ENCODE measurements at places on chromosomes 2 and 18.

- no peak for DNase-seq
These were observed 8.3 kb downstream of the GYPC start for GRCh38 chr2:126664234-126664633.

DNA sequence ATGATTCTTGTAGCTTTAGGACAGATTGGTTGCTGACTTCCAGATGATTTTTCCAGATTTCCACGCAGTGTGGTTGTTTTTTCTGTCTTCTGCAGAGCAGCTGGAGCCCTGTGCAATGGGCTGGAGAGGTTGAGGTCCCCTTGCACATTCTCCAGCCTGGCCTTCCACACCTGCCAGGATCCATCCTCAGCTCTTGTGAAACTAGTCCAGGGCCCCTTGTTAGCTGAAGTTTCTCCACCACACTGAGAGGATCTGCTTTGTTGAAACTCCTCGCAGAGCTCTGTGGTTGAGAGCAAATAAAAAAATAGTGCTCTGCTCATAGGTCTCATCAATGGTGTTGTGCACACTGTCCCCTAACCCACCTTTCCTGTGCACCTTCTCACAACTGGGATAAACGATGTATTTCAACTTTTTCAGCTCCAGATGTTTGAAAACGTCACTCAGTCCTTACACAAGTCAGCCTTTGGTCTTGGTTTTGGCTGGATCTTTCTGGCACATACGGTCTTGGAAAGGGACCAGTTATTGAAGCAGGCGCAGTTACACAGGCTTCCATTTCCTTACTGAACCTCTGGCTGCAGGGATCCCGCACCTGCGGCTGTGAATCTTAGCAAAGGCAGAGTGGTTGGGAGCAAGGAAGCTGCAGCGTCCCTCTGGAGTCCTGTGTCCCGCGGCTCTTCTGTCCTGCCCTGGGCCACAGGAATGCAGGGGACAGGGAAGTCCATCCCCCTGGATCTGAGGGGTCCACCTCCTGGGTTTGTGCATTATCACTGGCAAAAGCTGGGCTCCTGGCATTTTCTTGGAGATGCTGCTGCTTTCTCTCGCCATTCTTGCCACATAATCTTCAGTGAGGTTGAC, 272.0 kb upstream of the DSEL start:
- DNase-seq: no peak

- DNase-seq: no peak
These were observed 17.7 kb downstream of the MRO start for GRCh38 chr18:50802141-50802540.

DNA sequence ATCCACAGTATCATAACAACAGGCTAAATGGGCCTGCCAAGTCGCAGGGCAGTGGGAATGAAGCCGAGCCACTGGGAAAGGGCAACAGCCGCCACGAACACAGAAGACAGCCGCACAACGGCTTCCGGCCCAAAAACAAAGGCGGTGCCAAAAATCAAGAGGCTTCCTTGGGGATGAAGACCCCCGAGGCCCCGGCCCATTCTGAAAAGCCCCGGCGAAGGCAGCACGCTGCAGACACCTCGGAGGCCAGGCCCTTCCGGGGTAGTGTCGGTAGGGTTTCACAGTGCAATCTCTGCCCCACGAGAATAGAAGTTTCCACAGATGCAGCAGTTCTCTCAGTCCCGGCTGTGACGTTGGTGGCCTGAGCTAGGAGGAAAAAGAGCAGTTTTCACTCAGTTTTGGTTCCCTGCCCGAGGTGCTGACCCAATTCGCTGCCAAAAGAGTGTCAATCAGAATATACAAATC, 32.2 kb downstream of the KCTD18 start:
- DNase-seq: no peak

- peak; percentile 26 for DNase-seq
These were observed 73.7 kb upstream of the TGFA start for GRCh38 chr2:70627211-70627898.

GRCh38 chr2:241084856-241085444, 17.1 kb downstream of the MTERF4 start:
- no peak for DNase-seq

GRCh38 chr2:212975333-212975732, 176.1 kb downstream of the IKZF2 start:
- no peak for DNase-seq

- DNase-seq: no peak
These were observed 225.3 kb downstream of the SLC8A1 start for GRCh38 chr2:40226637-40227036.

- peak; percentile 36 for DNase-seq
These were observed 502.7 kb downstream of the CBLN2 start for GRCh38 chr18:72041313-72042032.

GRCh38 chr2:40106061-40106460, 327.0 kb upstream of the THUMPD2 start:
- no peak for DNase-seq

GRCh38 chr2:221895366-221896121, 323.4 kb upstream of the EPHA4 start:
- DNase-seq: no peak

DNA sequence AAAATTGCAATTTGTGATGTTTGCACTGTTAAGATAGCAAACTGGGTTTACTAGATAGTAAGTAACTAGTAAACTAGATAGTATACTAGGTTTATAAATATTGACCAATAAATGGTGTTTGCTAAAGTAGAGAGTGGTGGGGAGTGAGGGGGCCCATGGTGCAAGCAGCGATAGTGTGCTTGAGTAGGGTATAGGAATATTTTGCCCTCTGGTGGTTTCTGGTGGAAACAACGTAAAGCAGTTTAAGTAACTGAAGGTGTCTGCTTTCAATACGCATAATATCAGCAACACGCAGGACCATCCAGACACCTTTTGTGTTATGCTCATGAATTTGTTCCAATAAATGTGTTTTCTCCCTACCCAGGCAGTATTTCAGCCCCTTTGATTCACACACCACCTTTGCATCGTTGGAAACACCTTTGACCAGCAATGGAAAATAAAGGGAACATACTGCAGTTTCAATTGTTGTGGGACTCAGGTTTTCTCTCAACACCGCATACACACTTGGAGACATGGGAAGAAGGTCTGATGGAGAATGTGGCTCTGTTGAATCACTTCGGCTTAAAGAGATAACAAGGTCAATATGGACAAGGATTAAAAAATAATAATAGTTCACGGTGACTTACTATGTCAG, 16.7 kb upstream of the STAT1 start:
- DNase-seq: peak; percentile 68

DNA sequence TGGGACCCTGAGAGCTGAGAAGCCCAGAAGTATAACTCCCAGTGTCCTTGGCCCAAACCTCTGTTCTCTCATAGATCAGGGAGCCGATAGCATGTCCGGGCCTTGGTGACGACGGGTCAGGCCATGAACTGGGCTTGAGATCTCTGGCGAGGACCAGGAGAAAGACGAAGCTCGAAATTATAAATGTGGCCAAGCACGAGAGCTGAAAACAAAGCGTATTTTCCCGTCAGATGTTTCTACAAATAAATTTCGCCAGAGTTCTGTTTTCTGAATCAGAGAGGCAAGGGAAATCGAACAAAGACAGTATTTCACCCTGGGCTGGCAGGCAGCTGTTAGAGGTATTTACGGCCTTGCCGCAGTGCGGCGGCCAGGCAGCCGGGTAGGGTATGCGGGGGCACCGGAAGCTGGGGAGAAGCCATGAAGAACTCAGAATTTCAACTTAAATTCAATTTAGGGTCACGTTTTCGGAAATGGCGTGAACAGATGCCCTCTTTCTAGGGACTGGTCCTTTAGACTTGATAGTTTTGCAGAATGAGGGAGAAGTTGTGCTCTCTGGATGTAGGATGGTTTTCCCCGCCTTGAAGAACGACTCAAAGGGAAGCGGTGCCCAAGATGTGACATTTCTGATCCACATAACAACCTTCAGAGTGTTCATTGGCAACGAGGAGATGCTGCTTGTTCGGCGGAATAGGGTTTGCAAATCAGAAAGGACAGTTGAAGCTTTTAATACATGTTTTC, 9.6 kb downstream of the HOXD8 start:
- no peak for DNase-seq

DNA sequence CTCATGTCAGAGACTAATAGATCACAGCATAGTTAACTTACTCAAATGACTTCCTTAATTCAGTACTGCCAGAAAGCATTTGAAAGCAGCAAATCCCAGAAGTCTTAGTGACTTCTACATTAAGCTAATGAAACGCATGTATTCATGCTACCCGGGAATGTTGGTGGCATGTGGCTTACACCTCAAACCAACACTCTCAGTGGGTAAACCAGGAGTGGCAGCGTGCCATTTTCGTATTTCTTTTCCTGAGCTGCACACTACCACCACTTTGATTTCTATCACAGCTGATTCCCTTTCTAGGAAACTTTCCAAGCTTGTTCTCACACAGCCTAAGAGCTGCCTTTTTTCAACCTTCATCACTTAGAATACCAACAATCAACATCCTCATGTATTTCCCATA, 646.6 kb downstream of the NRXN1 start:
- DNase-seq: no peak

DNA sequence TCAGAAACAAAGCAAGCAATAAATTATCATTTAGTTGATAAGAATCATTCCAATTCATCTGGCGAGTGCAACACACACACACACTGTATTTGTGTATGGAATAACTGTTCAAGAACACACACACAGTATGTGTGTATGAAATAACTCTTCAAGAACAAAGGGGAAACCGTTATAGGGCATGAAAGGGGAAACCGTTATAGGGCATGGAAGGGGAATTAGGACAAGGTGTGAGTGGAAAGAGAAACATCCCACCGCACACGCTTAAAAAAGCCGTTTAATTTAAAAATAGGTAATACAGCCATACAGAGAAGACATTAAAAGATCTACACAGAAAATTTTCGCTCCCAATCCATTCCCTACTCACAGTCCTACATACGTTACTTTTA, 607 bp upstream of the TSN start:
- DNase-seq: no peak

DNA sequence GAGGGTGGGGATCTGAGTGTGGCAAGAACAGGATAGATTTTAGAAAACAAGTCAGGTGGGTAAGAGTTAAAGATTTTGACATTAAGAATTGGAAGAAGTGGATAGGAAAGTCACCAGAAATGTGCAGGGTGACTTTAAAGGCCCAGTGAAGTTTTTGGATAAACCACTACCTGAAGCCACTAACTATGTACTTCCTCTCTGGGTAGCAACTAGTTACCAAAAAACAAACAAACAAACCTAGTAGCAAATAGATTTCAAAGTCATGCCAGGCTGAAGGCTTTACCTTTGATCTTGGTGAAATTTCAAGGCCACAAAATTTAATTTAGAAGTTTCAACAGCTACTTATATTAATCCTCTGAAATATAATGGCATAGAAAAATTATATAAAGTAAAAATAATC, 42.5 kb downstream of the PSMA8 start:
- no peak for DNase-seq

GRCh38 chr2:241011296-241011600, 12.8 kb downstream of the SNED1 start:
- DNase-seq: no peak

DNA sequence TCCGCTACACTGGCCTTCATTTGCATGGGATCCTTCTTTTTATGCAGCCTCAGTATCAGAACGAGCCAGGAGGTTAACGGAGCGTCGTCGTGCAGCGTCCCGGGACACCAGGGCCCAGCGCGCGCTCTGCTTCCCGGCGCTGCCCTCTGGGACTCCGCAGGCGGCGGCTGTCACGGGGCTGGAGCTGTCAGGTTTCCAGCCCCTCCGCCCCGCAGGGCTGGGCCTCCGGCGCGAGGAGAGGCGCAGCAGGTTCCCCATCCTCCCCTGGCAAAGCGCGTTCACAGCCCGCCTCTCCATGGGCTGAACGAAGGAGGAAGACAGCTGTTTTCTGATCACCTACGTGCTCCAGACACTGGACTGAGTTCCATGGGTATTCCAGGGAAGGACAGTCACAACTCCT, 12.5 kb upstream of the PAX8 start:
- no peak for DNase-seq

DNA sequence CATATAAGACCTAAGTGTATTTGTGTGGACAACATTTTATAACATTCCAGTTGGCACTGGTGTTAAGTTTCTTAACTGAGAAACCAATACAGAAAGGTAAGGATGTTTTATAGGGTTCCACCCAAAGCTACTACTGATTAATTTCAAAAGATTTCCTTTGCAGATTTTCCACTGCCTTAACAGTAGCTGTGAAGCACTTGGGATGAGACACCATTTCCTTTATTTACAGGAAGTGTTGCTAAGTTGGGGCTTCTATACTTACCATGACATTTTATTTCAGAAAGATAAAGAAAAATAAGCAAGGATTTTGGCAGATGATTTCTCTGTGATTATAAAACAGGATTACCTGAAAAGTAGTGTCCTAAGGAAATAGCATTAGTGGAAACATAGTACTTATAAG, 234.3 kb downstream of the CALCRL start:
- DNase-seq: no peak

DNA sequence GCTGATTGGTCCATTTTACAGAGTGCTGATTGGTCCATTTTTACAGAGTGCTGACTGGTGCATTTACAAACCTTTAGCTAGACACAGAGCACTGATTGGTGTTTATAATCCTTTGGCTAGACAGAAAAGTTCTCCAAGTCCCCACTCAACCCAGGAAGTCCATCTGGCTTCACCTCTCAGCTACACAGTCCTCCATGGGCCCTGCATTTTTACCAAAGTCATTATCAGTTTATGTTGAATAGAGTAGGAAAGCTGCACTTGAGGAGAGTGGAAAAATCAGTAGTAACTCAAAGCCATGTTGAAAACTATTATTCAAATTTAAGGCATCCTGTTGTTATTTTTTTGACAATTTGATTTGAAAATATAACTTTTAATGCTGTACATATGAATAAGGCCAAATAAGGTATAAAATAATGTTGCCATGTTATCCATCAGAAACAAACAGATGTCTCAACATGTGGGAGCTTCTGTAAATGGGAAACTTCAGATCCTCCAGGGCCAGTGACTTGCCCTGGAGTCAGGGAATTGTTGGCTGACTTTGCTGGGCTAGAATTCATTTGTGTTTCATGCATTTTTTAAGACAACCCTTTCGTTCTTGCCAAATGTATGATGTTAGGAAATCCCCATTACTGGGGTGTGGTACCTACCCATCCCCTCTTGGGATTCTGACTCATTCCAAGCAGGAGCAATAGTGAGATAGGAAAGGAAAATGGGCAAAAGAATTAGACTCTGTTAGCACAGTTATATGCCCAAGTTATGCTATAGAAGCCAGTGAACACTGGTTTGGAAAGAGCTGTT, 37.8 kb upstream of the CCDC195 start:
- no peak for DNase-seq

- DNase-seq: no peak
These were observed 96.7 kb downstream of the GAREM1 start for GRCh38 chr18:32373995-32374394.

DNA sequence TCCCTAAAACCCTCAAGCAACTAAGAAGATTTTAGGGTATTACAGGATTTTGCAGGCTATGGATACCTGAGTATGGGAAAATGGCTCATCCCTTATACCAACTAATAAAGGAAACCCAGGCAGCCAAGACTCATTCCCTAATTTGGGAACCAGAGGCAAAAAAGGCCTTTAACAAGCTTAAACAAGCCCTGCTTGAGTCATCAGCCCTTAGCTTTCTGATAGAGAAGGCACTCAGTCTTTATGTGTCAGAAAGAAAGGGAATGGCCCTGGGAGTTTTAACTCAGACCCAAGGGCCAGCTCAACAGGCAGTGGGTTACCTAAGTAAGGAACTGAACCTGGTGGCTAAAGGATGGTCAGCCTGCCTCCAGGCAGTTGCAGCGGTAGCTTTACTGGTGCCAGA, 96.9 kb upstream of the RMP24 start:
- DNase-seq: no peak

Measured in SK-MEL-5 (cell line).